Keratinocyte (primary cell): ENCODE measurements at places on chromosomes 5 and 9.
A peak's percentile ranks its signal among the peaks of the same experiment; 100 is the strongest.

DNA sequence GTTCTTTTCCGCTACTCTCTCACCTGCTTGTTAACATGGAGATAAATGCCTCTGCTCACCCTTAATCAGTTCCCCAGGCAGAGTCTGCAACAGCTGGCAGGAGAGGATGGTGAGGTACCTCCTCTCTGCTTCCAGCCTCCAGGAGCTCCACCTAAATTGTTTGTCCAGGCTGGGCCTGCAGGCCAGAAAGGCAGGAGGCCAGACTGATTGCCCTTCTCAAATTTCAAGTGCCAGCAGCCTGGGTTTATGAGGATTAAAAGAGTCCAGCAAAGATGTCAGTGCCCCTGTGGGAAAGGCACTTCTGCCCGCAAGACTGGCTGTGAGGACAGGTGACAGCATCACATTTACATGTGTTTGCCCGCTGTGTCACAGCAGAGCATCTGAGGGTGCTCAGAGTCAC is 19.8 kb downstream of the CORO2A start:
- no peaks in the 10 kb centered on the region for H3K36me3 ChIP-seq
- H3K4me1 ChIP-seq = peaks cover 22% of the 10 kb centered on the region
- no peak overlapping the region for H3K27ac ChIP-seq
- H3K27me3 ChIP-seq = no peaks in the 10 kb centered on the region

DNA sequence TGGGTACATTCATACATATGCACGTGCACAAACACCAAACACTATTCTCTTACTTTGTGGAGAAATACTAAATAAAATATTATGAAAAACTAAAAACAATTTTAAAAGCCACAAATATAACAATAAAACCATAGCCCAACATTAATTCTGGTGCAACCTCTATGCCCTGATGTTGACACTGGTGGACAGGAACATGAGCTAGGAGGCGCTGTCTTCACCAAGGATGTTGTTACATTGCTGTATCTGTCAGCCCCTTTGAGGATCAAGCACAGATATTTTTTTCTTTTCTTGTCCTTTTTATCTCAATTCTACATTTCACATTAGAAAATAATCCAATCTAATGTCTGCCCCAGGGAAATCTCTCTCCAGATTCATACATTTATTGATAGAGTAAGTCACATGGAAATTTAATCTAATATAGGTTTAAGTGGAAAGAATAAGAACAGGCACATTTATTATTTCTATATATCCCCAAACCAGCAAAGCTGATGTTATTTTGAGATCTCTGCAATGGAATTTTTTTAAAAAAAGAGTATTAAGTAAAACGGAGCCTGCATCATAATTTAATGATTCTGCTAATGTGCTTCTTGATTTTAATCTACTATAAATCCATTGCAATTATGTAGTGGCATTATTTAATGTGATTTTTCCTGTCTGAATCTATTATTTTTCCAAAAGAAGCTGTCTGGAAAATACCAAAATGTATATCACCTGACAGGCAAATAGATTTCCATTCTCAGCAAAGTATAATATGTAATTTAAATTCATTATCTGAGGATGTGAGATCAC is 716.5 kb downstream of the MTRR start:
- no peak overlapping the region for H3K27ac ChIP-seq
- no peaks in the 10 kb centered on the region for H3K4me1 ChIP-seq
- DNase-seq = no peak
- H3K36me3 ChIP-seq = no peaks in the 10 kb centered on the region
- no peak overlapping the region for H3K4me3 ChIP-seq

GRCh38 chr9:95268681-95269080 is 48.8 kb downstream of the FANCC start:
- no peak for DNase-seq
- H3K36me3 ChIP-seq = no peaks in the 10 kb centered on the region
- H3K27ac ChIP-seq = no peak overlapping the region

DNA sequence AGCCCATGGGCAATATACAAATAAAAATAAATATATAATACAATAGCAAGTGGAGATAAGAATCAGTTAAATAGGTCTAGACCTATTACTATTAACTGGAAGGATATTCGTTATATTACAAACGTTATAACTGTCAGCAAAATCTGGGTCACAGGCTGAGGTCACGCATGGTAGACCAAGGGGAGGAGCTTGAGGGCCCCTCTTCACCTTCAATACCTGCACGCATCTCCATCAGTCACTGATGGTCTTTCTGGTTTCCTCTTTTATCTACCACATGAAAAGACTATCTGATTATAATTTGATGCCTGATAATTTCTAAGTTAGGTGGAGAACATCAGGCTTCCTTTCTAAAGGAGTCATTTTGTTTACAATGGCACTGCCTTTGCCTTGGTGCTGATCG is 43.2 kb downstream of the MAT2B start:
- no peaks in the 10 kb centered on the region for H3K27me3 ChIP-seq
- no peaks in the 10 kb centered on the region for H3K4me1 ChIP-seq
- no peaks in the 10 kb centered on the region for H3K36me3 ChIP-seq
- DNase-seq = no peak

DNA sequence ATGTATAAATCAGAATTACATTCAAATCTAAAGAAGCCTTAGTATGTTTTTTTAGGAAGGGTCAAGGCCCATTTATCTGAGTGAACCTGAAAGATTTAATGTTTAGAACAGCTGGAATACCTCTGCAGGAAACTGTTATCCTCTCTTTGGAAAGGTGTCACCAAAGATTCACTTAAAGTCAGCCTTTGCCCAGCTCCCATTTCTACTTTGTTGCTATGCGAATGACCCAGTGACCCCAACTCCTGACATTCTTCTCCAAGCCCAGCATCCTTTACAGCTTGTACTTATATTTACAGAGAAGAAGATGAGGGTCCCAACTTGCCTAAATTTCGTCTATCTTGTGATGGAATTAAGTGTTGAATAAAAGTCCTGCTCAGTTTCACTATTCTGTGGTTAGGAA is 1198.6 kb downstream of the CDH12 start:
- DNase-seq = no peak
- H3K36me3 ChIP-seq = no peaks in the 10 kb centered on the region
- H3K27ac ChIP-seq = no peak overlapping the region
- no peak overlapping the region for H3K4me3 ChIP-seq
- H3K27me3 ChIP-seq = no peaks in the 10 kb centered on the region

DNA sequence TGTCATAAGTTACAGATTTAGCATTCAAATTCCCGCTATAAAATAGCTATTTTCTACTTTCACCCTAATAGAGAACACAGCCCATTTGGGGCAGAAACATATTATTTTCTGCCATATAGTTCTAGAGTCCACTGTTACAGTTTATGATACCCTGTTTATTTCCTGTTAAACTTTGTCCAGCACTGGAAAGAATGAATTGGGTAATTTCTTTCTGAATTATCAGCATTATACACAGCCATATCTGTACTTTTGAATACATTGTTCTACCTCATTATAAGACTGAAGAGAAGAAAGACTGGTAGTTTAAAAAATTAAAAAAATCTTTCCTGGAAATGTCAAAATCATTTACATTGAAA is 332.1 kb downstream of the DIRAS2 start:
- H3K27ac ChIP-seq = no peak overlapping the region
- no peak for DNase-seq
- no peak overlapping the region for H3K4me3 ChIP-seq
- no peaks in the 10 kb centered on the region for H3K27me3 ChIP-seq

DNA sequence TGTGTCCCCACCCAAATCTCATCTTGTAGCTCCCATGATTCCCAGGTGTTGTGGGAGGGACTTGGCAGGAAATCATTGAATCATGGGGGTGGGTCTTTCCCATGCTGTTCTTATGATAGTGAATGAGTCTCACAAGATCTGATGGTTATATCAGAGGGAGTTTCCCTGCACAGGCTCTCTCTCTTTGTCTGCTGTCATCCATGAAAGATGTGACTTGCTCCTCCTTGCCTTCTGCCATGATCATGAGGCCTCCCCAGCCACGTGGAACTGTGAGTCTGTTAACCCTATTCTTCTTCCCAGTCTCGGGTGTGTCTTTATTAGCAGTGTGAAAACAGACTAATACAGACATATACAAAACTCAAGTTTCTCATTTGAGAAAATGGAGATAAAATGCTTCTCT is 139.3 kb downstream of the FBXL7 start:
- H3K27me3 ChIP-seq = no peaks in the 10 kb centered on the region
- DNase-seq = no peak
- H3K4me3 ChIP-seq = no peak overlapping the region
- no peaks in the 10 kb centered on the region for H3K36me3 ChIP-seq
- H3K4me1 ChIP-seq = no peaks in the 10 kb centered on the region

DNA sequence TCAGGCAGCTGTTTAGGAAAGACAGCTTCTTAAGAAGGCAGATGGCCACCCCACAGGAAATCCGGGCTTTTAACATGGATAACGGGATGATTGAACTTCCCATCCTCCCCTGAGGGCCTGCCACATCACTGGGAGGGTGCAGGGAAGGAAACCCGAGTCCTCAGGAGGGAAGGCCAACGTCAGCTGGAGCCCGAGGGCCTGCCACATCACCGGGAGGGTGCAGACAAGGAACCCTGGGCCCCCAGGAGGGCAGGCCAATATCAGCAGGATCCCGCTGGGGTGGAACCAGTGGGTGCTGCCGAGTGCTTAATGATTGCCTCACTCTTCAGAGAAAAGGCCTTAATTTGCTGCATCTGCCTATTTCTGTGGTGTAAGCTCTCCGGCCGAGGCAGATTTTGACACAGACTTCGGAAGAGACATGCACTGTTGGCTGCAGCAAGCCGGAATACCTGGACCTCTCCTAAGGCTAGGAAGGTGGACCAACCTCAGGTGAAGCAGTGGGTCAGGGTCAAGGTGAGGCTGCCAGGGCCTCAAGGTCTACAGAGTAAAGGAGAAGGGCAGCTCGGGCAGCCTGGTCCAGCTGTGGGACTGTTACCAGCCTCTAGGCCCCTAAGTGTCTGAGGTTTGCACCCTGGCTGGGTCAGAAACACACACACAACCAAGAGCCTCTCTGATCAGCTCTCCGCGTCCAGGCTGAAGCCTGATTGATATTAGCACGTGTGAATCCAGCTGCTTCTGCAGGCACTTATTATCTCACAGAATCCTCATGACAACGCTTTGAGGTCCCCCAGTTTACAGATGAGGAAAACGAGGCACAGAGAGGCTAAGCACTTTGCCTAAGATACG is 14.8 kb upstream of the COL5A1 start:
- H3K27ac ChIP-seq = no peak overlapping the region
- H3K4me3 ChIP-seq = no peak overlapping the region
- DNase-seq = no peak
- peaks cover 27% of the 10 kb centered on the region for H3K4me1 ChIP-seq
- peaks cover 4% of the 10 kb centered on the region for H3K27me3 ChIP-seq
- no peaks in the 10 kb centered on the region for H3K36me3 ChIP-seq

GRCh38 chr9:93124793-93125192 is 9.3 kb downstream of the NINJ1 start:
- H3K4me1 ChIP-seq = no peaks in the 10 kb centered on the region
- no peaks in the 10 kb centered on the region for H3K36me3 ChIP-seq
- no peak for DNase-seq

GRCh38 chr5:115487756-115488155 is 56.8 kb downstream of the FEM1C start:
- H3K36me3 ChIP-seq = no peaks in the 10 kb centered on the region
- DNase-seq = no peak
- no peak overlapping the region for H3K27ac ChIP-seq
- no peak overlapping the region for H3K4me3 ChIP-seq

- H3K27ac ChIP-seq = no peak overlapping the region
- peak overlapping the region; percentile 9 for H3K4me3 ChIP-seq
- peaks cover 83% of the 10 kb centered on the region for H3K27me3 ChIP-seq
- no peak for DNase-seq
Observed at GRCh38 chr5:135030123-135030955, 3.7 kb downstream of the PITX1 start.
